ENCODE measurements at places on chromosomes 4 and X.

DNA sequence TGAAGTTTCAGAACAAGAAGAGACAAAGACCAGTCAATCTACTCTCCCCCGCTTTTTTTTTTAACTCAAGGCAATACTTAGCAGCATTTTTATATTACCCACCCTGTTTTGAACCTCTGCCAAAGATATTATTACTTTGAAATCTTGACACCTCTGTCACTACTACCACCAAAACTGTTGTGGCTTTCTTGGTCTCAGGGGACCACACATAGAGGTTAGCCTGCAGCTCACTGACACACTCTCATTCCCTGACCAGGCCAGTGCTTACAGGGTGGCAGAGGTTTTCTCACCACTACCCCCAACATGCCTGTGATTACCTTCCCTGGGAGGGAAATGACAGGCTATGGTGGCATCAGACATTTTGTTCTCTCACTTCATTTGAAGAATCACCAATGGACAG lies 137.4 kb upstream of the STIM2 start:
- DNase-seq = no peak

- DNase-seq = no peak
Observed at GRCh38 chrX:115462406-115462805, 98.6 kb upstream of the PLS3 start.

DNA sequence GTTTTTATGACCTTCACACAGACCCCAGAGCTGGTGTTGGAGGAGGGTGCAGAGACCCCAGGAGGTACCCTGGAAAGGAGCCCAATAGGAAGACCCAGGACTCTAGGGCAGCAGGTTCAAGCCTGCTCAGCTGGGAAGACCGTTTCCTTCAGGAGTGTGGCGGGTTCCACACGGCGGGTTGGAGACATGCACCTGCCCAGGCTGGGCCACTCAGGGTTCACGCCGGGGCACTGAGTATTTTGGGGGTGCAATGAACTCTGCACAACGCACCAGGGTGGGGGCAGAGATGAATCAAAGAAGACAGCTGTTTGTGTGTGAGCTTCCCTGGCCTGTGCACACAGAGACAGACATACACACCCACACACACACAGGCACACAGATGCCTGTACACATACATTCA lies 52.5 kb upstream of the PPP2R3B start:
- DNase-seq = no peak

DNA sequence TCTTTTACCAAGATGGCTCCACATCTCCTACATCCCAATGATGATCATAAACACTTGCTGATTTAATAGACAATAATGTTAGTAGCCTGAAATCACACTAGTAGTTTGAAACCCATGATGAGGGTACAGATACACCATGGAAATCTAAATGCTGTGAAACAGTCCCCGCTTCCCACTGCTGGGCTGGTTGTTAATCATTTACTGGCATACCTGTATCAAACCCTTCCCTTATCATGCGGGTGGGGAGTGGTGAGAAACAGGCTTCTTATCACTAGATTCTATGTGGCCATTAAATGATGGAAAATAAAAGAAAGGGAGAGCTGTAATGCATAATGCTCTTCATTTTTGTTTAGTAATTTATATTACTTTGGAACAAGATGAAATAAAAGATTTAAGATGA lies 21.9 kb downstream of the MAOA start:
- DNase-seq = no peak

- no peak for DNase-seq
Observed at GRCh38 chr4:181662383-181662782, 580.8 kb upstream of the TENM3 start.
